ENCODE measurements at places on chromosomes 2 and 18. TPM values are rescaled to one million over a fixed set of nuclear protein-coding genes. Genes with fewer than 3 reads are reported as not detected.

DNA sequence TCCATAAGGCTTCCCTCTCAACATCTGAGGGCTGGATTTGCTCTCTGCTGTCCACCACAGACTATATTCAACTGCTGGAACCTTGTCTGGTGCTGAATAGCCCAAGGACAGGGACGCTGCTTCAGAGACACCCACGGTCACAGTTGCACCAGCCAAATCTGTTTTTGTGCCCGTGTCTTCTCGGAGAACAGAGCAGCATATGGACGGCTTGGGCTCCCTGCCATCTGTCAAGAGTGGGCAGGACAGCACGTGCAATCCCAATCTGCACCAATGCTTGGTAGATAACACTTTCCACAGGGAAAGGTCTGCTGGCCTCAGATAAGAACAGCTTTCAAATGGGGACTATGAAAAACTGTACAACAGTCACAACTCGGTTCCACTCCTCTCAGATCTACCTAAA, 466.1 kb downstream of the TGIF1 start:
- DNase-seq: no peak

GRCh38 chr18:59783138-59783537, 85.9 kb upstream of the CCBE1 start:
- DNase-seq: no peak

GRCh38 chr18:148841-149240, 9.5 kb upstream of the USP14 start:
- no peak for DNase-seq

- no peak for DNase-seq
These were observed 34.1 kb downstream of the NFATC1 start for GRCh38 chr18:79429785-79430281.

DNA sequence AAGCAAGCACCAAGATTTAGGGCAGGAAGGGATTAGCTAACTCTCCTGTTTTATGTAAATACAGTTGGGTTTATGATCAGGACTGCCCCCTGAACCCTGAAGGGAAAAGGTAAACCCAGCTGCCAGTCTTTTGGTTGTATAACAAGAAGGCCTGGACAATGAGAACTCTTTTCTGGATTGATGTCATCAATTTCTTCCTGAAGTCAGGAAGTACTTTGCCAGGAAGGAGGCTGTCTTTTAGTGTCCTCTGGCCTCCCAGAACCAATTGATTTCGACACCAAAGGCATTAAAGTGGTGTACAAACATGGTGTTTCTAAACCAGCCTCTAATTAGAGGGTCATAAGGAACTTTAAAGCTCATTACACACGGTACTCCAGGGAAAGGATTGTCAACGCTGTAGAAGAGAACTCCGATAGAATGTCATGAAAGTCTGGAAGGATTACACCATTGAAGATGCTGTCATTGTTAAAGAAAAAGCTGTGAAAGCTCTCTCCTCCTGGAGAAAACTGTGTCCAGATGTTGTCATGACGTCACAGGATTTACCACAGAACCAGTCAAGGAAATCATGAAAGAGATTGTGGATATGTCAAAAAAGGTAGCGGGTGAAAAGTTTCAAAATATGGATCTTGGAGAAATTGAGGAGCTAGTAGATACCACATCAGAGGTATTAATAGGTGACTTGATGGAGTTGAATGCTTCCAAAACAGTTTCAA, 78.8 kb downstream of the ANKRD12 start:
- no peak for DNase-seq

DNA sequence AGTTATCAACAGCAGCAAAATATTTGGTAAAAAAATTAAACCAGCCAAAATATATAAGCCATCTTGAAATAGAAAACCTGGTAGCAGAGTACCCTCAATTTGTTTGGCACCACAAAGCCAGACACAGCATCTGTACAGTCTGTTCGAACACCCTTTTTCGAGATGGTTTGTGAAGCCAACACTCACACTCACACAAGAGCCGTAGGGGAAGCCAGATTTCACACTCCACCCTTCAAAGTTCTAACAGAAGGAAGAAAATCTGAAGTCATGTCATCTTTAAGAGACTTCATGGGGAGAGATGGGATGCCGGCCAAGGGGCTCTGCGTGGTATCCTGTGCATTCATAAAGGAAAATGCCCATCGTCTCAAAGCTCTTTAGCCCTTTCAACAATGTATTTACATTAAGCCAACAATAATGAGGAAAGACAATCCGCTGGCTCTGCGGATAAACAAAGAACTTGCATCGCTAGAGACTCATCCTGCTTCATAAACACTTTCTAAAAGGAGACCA, 451.5 kb upstream of the CHST9 start:
- no peak for DNase-seq

- DNase-seq: no peak
These were observed 2083.1 kb upstream of the PIK3C3 start for GRCh38 chr18:39871961-39872360.

Gene ATP8B1
- total RNA-seq: 0.46 TPM

GRCh38 chr2:38599706-38600105, 3.0 kb downstream of the HNRNPLL start:
- no peak for DNase-seq

Gene RSAD2
- 7.2 TPM for total RNA-seq

DNA sequence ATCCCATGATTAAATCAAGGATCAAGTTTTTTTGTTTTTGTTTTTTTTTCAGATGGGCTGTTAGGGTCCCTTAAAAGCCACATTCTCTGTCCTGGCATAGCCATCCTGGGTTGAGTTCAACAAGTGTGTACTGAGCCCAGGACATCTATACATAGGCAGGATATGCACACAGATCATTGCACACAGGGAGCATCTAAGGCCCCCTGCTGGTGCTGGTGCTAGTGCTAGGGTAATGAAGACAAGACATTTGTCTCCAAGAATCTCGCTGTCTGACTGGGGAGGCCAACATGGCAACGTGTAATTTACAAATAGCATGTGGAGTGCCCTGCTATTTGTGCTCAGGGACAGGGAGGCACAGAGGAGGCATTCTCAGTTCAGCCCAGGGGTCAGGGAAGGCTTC, 124.5 kb downstream of the VAPA start:
- DNase-seq: no peak

- no peak for DNase-seq
These were observed 16.4 kb downstream of the ALPK2 start for GRCh38 chr18:58612315-58613055.

Data from T-cell (primary cell).